Fibroblast of mammary gland (primary cell): ENCODE measurements at places on chromosomes 6 and 20.

DNA sequence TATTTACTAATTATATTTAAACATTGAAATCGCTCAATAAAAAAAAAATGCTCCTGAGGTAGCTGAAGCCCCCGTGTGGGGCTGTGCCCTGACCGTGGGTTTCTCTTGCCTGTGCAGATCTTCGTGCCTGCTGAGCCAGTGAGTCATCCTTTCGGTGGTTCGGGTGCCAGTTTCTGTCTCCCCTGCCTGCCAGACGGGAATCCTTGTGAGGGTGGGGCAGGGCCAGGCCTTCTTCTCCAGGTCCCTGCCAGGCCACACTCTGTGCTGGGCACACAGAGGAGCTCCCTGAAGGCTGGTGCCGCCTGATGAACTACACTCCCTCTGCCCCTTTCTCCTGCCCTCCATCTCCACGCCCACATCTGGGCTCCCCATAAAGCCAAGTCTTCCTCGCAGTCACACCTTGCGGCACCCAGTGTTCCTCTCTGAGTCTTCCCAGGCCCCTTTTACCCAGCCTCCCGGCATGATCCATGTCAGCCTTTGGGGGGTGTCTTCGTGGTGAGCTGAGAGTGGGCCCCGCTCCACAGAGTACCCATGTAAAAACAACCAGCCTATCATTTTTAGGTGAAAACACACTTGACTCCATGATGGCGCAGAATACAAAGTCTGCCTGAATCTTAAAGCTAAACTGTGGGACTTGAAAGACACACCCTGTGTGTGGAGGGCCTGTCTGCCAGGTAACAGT lies 19.3 kb downstream of the FGD2 start:
- no peak for DNase-seq

DNA sequence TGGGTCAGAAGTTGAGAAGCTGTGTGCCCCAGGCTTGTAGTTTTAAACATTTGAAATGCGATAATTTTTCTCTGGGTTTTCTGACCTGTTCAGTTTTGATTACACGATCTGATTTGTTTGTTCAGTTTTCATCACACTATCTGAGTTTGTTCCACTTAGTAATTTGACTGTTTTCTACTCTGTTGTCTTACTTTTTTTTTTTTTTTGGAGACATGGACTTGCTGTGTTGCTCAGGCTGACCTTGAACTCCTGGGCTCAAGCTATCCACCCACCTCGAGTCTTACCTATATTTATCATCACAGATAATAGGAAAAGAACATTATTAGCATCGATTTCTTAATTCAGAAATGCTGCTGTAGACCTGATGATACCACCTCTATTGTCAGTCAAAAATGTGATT lies 379.1 kb downstream of the UTRN start:
- DNase-seq: no peak

DNA sequence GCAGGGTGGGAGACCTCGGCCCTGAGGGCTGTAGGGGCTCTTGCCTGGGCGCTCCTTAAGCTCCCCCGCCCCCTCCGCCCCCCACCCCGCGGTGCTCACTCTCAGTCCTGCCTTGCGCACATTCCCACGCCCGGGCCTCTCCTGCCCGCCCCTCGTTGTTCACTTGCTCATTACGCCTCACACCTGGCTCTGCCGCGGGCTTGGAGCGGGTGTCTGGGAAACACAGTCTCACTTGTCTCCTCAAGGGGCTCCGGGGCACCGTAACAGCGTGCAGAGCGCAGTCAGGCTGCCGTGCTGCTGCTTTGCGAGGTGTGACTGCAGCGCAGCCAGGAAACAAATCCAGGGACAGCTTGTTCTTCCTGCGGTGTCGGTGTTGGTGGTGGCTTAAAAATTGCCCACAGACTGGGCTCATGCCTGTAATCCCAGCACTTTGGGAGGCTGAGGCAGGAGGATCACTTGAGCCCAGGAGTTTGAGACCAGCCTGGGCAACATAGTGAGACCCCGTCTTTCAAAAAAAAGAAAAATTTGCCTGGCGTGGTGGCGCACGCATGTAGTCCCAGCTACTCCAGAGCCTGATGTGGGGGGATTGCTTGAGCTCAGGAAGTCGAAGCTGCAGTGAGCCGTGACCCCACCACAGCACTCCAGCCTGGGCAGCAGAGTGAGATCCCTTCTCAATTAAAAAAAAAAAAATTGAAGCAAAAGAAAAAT lies 4.6 kb downstream of the NPBWR2 start:
- DNase-seq: no peak

DNA sequence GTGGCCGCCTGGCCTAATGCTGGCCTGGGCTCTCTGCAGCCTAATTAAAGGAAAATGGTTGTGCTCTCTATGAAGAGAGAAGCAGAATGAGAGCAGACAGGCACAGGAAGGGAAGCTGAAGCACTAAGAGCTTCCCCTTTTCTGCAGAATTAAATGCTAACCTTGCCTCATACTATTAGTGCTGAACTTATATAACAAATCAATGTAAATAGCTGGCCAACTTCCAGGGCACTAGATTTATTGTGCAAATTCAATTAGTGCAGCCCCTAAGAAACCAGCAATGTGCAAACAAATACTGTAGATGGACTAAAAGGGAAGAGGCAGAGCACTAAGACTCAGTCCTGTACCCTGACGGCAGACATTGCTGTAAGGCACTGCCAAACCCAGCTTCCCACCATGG lies 36.1 kb upstream of the INSM1 start:
- no peak for DNase-seq

DNA sequence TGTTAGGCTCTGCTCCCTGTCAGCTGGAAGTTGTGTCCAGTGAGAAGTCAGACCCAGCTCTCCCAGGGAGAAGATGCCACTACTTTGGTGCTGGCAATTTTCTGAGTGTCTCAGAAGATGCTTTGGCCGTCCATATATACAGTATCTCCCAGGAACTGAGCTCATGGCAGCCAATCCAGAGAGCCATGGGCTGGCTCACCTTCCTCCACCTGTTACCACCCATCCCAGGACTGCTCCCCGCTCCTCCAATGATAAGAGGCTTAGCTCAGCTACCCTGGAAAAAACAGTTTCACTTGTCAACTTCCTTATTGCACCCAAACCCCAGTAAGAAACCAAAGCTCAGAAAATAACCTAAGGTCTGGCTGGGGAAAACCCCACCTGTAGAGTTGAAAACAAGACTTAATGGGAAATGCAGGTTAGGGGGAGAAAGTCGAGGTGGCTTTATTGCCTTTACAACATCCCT lies at the start of gene BNIP5:
Gene BNIP5, minus strand, starts transcription at position 110 of the 463 bp plus-strand sequence. CDS start 6,198 bp downstream, outside the sequence.
- no peak for DNase-seq

DNA sequence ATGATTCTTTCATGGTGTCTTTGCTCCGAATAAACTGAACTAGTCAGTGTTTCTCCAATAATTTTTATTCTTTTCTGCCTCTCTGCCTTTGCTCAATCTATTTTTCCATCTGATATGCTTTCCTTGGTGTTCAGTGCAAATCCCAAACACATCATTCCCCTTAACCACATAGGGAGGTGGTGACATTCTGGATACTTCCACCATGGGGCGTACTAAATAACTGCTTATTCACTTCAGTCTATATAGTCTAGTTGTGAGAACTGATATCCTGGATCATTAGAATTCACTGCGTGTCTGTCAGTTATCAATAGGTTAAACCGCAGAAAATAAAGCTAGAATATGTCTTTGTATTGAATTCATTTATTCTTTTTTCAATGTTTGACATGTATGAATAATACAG lies 83.1 kb downstream of the KCNQ5 start:
- DNase-seq: peak; percentile 5

GRCh38 chr6:127277878-127278843 lies 11.5 kb downstream of the RNF146 start:
- DNase-seq: no peak

GRCh38 chr6:124432620-124433019 lies 529.6 kb upstream of the RNF217 start:
- no peak for DNase-seq

GRCh38 chr6:117028256-117028655 lies 151.2 kb downstream of the RFX6 start:
- DNase-seq: no peak

DNA sequence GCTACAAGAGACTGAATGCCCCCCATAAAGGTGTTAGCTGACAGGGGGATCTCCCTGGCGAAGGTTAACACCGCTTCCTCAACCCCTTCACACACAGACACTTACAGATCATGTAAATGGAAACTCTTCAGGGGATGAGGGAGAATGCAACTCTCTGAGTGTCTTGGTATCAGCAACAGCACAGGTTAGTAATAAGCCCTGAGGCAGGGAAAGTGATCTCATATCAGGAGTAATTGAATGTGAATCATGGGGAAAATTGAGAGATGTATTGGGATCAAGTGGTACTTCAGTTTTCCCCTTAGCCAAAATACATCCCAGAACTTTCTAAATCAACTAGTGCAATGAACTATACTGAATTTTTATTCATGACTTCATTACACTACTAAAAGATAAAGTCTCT lies 23.8 kb downstream of the OR2J3 start:
- DNase-seq: no peak

DNA sequence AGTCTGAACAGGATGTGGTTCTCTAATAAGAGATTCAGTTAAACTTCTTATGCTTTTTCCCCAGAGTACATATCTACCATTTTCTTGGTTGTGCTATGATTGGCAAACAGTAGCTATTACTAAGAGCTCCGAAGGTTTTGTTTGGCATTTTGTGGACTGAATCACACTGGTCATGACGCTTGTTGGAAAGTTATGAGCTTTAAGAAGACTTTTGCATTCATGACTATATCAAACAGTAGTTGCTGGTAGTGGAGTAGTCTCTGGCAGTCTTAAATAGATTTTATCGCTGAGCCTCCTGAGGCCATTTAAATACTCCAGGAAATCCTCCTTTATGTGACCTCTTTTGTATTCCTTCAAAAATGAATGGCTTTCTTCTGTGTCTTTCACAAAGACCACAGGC lies 40.8 kb downstream of the CCDC170 start:
- DNase-seq: peak; percentile 71

DNA sequence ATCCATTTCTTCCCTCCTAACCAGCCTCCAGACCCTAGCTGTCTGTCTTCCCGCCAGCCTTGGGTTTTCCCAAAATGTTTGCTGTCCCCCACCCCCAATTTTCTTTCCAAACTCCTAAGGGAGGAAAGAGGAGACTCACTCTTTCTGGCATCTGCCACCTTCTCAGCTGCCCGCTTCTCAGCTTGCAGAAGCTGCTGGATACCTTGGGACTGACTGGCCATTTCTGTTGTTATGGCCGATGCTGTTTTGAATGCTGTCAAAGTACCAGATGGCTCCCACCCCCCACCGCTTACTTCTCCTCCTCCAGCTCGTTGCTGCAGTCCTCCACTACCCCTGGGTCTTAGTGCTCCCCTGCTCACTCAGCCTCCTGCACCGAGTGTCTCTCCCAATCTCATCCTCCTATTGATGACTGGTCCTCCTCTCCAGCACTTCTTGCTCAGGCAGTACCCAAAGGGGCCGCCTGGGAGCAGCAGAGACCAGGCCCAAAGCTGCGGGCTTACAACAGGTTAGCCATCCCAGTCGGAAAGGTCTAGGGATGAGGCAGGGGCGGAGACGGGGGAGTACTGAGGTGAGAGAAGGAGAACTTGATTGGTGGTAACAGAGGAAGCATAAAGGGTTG lies at the start of gene ATP6V1G2:
Gene ATP6V1G2, minus strand, starts transcription at position 270 of the 619 bp plus-strand sequence. Its CDS starts 49 bp downstream, at position 221.
- DNase-seq: peak; percentile 91

GRCh38 chr20:40689943-40690835 lies 1.2 kb upstream of the MAFB start:
- DNase-seq: peak; percentile 89
